ENCODE measurements at places on chromosomes 7 and 10.

DNA sequence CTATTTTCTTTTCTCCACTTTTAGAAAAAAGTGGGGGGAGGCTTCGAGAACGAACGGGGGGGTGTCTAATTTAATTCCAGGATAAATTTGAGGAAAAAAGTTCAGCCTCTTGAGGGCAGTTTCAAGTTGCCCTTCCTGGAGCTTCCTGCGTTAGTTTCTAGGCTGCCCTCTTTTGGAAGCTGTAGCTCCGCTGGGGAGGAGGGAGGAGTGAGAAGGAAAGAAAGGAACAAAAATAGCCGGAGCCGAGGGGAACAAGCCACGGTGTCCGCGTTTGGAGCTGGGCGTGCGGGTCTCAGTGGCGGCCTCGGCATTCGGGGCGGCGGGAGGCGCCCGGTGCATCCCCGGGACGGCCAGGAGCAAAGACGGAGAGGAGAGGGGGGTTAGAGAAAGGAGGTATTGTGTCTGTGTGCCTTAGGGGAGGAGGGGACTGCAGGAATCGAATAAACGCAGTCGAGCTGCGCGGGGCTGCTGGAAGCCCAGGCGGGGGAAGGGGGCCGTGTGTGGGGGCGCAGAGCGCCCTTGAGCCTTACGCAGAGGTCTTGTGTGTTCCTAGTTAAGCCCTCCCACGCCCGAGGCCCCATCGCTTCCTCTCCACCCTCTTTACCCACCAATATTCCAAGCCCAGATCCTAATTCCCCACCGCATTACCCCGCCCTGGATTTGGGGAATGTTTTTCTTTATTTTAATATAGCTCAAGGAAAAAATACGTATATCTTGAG, 2.0 kb upstream of the TNRC18 start:
- peak; percentile 86 for DNase-seq

DNA sequence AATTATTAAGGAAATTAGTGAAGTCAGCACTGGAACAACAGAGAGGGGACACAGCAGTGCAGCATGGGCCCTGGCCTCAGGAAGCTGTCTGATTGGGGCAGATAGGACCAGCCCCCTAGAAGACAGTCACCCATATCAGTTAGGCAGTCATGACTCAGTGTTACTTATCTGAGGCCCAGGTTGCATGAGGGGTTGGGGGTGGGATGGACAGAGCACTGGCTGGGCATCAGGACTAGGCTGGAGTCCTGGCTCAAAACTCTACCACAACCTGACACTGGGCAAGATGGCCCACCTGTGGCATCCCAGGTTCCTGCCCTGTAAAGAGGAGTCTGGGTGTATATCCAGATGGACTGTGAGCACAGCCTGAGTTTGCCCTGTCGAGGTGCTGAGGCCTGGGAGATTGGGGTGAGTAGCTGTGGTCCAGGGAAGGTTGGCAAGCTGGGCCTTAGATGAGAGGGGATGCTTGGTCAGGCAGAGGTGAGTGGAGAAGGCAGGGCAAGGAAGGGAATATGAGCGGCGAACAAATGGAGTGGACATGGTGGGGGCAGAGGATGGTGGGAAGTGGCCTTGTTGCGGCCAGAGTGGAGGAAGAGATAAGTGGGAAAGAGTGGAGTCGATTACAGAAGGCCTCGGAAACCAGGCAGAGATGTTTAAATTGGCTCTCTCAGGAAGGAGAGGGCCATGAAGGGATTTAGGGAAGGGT, 37.5 kb downstream of the HK1 start:
- DNase-seq = no peak

DNA sequence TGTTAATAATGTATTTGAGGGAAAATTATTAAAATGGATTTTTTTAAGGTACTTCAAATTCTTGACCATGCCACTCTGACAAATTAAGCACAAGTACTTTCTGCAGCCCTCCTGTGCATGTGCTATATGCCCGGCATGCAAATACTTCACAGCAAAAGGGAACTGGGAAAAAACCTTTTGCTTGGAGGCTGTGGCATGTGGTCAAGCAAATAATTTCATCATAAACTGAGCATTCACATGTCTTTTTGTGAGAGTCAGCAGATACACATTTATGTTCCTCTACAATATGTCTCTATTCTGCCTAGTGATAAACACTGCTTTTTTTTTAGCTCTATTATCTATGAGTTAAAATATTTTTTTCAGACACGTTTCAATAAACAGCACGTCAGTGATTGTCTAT, 53.7 kb upstream of the SEMA3A start:
- no peak for DNase-seq

DNA sequence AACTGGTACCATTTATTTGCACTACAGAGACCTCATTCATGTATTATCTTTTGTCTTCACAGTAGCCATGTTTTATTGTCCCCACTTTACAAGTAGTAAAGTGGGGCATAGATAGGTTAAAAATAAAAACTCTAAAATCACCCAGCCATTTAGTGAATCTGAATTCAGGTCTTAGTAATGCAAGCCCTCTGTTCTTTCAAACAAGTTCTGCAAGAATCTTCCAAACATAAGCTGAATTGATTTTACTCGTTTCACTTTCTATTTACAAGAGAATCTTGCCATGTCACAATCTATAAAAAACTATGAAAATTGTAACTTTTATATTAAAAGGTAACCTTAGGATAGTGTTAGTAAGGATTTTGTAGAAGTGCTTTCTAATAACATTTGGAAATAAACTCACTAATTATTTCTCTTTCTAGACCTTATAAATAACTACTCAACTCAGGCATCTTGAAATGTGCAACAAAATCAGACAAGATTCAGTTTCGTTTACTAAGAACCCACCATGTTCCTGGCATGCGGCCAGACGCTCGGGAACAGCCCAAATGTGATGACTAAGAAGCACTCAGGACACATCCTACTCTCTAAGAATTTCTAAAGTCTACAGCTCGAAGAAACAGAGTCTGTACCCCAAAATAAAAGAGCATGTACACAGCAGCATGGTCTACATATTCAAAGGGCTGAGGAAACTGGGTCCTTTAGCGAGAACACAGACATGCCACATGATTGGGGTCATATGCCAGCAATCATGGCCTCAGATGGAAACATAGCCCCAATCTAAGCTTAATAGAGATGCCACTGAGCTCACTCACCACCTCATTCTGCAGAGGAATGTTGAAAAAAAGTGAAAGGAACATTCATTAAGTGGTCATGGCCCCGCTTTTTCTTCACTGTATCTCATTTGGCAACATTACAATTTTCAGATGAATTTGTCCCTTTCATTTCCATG, 167.6 kb downstream of the AMPH start:
- DNase-seq = peak; percentile 17

- no peak for DNase-seq
These were observed 268.0 kb downstream of the PHTF2 start for GRCh38 chr7:78066599-78066998.

DNA sequence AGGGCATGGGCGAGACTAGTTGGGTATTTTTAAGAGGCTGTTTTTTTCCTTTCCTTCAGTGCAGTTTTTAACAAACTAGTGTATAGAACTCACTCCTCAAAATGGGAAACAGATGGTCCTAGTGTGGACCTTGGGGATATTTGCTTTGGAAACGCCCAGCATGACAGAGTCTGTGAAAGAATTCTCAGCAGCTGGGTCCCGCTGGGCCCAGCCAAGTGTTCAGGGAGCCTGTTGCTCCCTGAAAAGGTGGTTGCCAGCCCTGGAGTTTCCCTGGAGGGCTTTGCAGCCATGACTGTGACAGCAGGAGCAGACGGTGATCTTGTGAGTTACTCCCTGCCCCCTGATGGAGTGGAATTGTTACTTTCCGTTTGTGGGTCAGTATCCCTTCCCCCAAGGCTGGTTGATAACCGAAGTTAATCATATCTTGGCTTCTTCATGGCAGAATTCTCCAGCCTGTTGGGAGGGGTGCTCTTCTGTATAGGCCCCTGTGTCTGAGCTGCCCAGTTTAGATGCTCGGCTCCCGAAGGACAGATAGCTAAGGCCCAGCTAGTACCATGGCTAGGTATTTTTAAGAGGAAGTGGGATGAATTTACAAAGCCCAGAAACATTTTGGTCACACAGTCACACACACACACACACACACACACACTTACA, 278.6 kb upstream of the HABP2 start:
- peak; percentile 59 for DNase-seq

GRCh38 chr10:32317795-32318357, 29.1 kb downstream of the EPC1 start:
- no peak for DNase-seq

GRCh38 chr10:49169776-49170175, 18.4 kb downstream of the TMEM273 start:
- no peak for DNase-seq

All from NCI-H446 (cell line).